ENCODE measurements at places on chromosomes 16 and 17.
A peak's percentile ranks its signal among the peaks of the same experiment; 100 is the strongest.

DNA sequence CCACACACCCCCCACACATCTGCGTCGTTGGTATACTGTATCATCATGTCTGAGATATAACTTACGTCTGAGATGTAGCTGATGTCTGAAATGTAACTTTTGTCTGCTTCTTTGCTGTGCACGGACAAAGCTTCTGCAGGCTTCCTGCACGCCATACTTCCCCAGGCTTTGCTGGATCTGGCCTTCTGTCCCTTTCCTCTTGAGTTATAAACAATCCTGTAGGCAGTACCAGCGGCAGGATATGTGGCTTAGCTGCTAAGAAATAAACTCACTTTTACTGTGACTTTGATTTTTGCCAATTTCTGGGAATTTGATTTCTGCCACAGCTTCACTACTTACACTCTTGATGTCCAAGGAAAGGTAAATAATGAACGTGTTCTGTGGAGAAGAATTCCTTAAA lies 184.4 kb downstream of the RPTOR start:
- DNase-seq, result no peak

DNA sequence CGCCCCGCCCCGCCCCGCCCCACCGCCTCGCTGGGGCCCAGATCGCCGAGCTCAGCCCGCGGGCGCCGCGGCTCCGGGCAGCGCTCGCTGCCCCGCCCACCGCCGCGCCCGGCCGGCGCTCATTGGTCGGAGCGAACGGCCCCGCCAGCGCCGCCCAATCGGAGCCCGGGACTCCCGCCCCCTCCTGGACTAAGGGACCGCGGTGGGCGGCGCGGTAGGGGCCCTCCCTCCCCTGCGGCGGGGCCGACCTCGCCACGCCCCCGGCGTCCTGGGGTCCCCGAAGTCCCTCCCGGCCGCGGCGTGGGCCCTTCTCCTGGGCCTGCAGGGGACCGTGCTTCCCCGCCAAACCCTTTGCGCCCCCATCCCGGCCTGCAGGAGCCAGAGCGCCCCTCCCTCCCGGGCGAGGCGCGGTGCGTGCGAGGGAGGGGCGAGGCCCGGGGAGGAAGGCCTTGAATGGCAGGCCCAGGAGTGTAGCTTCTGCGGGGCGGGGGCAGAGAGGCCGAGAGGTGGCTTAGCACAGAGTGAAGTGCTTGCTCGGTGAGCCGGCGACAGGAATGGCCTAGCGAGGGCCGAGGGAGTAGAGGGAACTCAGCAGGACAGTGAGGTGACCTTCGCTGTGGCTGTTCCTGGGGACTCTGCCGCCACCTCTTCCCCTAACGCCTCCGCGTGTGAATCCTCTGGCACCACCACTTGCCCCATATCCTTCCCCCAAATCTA lies at the start of gene CAMKK1:
TSS of gene CAMKK1 (minus strand) at position 51 of the 717 bp plus-strand sequence. CDS start 7,366 bp downstream, outside the sequence.
- peak; percentile 90 for DNase-seq

DNA sequence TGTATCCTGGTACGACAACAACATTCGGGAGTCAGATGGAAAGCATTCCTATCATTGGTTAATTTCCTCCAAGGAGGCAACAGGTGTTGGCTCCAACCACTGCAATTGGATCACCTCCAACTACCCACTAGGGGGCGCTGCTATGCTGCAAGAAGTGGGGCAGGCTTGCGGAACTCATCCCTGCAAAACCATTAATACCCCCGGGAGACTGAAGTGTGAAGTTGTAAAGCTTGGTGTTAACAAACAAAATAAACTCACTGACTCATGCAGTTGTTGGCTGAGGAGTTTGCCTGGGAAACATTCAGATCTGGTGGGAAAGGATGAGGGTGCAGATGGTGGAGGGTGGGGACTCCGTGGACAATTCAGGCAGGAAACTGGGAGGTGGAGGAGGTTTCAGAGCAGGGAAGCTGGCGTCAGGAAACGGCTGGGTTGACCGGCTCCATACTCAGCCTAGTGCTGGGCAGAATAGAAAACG lies 84.9 kb downstream of the HS3ST2 start:
- DNase-seq, result peak; percentile 58

DNA sequence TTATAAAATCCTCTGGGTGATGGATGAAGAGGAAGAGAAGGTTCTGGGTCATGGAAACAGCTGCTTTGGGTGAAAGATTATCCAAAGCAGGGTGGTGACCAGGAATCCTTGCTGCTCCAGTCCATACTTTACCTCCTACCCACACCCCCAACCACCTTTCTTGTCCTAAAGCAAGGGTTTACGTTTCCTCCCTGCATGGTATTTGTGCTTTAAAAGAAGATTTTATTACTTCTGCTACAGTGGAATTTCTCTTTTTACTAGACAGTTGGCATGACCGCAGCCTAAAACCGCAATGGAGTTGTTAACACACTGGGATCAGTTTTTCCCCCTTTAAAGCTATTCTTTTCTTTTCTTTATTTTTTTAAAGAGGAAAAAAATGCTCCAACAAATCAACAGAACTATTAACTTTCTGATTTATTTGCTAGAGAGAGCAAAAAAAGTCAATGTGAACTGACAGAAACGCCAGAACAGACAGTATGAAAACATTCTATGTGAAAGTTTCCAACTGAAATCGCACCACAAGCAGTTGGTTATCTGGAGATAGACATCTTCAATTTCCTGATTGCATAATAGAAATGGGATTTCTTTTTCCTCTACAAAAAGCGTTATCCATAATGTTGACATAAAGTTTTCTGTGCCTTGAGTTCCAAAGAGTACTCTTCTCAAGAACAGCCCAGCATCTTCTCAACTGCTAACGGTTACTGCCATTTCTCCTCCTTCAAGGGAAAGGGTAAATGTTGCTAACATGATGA lies 236.0 kb downstream of the IRX3 start:
- no peak for DNase-seq

- no peak for DNase-seq
Measured at GRCh38 chr16:52568983-52569690, 22.2 kb upstream of the TOX3 start.

- no peak for DNase-seq
Measured at GRCh38 chr17:17235212-17236174, 1.5 kb downstream of the FLCN start.

- no peak for DNase-seq
Measured at GRCh38 chr17:32822996-32823395, 53.9 kb downstream of the MYO1D start.

DNA sequence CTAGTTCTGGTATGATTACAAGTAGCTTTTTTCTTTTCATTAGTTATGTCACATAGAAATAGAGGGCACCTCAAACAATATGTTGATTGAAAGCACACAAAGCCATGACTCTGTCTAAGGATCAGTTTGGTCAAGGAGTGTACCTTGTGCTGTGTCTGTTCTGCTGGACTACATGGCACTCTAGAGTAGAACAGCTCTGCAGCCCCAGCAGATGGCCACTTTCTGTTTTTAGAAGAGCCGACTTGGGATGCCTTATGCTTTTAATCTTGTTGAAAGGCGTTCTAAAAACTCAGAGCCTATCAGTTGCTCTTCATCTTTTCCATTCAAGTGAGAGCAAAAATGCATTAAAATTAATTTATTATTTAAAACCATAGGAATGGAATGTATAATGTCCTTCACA lies 49.3 kb upstream of the CA10 start:
- DNase-seq, result no peak

- no peak for DNase-seq
Measured at GRCh38 chr16:57915811-57916488, 55.0 kb downstream of the CNGB1 start.

GRCh38 chr16:85619101-85619891 lies 6.2 kb downstream of the GSE1 start:
- no peak for DNase-seq

- no peak for DNase-seq
Measured at GRCh38 chr16:88878967-88879787, 12.7 kb upstream of the PABPN1L start.

GRCh38 chr16:25052530-25052929 lies 37.4 kb upstream of the ARHGAP17 start:
- DNase-seq, result no peak

GRCh38 chr17:57016764-57017116 lies 38.8 kb downstream of the SCPEP1 start:
- no peak for DNase-seq

DNA sequence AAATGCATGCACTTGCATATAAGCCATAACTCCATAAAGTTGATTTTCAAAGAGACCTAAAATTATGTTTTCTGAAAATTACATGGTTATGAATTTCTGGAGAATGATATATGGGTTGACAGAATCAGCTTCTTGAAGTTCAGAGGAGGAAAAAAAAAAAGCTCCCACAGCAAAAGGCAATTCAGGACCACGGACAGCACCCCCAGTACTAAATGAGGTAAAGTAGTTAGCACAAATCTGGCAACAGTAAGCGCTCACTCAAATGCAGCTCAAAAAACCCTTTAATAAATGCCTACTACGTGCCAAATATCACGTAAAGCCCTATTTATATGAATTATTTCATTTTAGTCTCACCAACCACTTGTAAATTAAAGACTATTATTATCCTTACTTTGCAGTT lies 135.2 kb downstream of the SHISA9 start:
- peak; percentile 6 for DNase-seq

DNA sequence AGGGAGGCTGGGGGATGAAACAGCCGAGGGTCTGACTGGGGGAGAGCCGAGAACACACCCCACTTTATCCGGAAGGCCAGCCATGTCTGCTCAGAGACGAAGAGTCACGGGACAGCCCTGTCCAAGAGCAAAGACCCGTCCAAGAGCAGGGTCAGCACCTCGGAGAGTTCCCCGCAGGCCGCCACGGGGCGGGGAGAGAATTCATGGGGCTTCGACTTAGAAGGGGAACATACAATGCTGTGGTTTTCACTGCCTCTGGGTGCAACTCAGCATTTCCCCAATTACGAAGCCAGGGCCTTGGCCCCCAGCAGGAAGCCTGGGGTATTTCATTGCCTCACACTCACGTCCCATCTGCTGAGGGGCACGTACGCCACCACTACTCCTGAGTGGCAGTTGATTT lies 59.3 kb downstream of the JPH3 start:
- DNase-seq, result peak; percentile 13

DNA sequence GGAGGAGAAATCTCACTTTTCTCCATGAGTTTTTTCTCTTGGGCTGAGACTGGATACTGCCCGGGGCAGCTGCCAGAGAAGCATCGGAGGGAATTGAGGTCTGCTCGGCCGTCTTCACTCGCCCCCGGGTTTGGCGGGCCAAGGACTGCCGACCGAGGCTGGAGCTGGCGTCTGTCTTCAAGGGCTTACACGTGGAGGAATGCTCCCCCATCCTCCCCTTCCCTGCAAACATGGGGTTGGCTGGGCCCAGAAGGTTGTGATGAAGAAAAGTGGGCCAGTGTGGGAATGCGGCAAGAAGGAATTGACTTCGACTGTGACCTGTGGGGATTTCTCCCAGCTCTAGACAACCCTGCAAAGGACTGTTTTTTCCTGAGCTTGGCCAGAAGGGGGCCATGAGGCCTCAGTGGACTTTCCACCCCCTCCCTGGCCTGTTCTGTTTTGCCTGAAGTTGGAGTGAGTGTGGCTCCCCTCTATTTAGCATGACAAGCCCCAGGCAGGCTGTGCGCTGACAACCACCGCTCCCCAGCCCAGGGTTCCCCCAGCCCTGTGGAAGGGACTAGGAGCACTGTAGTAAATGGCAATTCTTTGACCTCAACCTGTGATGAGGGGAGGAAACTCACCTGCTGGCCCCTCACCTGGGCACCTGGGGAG lies 19.1 kb downstream of the NGFR start:
- no peak for DNase-seq
